SJSA1 (cell line): ENCODE measurements at places on chromosomes 11 and 22. TPM values are rescaled to one million over a fixed set of nuclear protein-coding genes. Genes with fewer than 3 reads are reported as not detected.

The MMP8 gene
- not detected in 2 replicates for total RNA-seq

DNA sequence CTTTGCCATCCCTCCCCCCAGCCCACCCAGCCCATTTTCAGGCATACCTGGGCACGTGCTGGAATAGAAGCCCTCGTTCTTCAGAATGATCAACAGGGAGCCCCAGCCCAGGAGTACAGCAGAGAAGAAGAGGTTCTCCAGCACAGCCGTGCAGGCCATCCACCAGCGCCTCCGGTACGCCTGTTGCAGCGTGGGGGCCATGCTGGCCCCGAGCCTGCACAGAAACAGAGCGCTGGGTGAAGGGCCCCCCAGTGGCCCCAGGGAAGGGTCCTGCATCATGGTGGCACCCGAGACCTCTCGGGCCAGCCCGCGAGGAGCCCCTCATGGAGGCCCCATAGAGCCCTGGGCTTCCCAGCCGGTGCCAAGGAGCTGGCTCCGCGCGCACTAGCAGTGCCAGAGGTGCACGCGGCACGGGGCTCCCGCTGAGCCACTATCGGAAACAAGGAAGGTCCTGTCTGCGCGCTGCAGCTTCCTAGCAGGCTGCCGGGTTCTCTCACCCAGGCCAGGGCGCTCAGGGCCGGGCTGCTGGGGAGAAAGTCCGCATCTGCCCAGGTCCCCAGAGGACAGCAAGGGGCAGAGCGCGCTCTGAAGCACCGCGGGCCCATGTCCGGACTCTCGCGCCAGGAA, 1.5 kb downstream of the SLC43A1 start:
- DNase-seq = no peak

DNA sequence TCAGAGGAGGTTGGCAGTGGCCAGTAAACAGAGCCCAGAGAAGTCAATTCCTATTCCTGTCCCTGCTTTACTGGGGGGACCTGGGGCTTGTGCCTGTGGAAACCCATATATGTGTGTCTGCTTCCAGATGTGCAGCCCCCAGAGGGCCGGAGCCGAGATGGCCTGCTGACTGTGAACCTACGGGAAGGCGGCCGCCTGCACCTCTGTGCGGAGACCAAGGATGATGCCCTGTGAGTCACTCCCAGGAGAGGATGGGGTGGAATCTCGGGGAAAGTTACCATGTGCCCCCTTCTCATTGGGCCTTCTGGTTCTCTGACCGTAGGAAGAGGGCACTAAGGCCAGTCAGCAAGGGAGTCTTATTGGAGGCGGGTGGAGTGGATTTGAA, 5.3 kb downstream of the PLEKHB1 start:
- no peak for DNase-seq

GRCh38 chr11:100759106-100759505, 72.0 kb downstream of the ARHGAP42 start:
- no peak for DNase-seq

GRCh38 chr11:124219126-124219525, 21.8 kb upstream of the OR8G1 start:
- no peak for DNase-seq
